ENCODE measurements at places on chromosomes 5 and 9. TPM values are rescaled to one million over a fixed set of nuclear protein-coding genes. Genes with fewer than 3 reads are reported as not detected.

Gene TMEM174
- not detected for total RNA-seq

Gene INVS
- total RNA-seq: 15.6 TPM

Gene ANKDD1B
- total RNA-seq: 0.31 TPM

Gene PCDHA6
- 0.64 TPM for total RNA-seq

Gene SLC22A4
- total RNA-seq: 3.7 TPM

Gene FOXD4L3
- total RNA-seq: 0.34 TPM

Gene MED7
- 9.7 TPM for total RNA-seq

Gene TNC
- total RNA-seq: 1.2 TPM

Gene SNCAIP
- total RNA-seq: 0.78 TPM

Gene CAMK2A
- not detected for total RNA-seq

Gene GARIN3
- not detected for total RNA-seq

Data from cardiac ventricle fibroblast (primary cell).